Fibroblast of pulmonary artery (primary cell): ENCODE measurements at places on chromosomes 7 and 10.

GRCh38 chr10:30804478-30805055, 175.0 kb upstream of the LYZL2 start:
- DNase-seq: peak; percentile 76

- no peak for DNase-seq
Measured at GRCh38 chr10:114974625-114975024, 36.6 kb downstream of the TRUB1 start.

DNA sequence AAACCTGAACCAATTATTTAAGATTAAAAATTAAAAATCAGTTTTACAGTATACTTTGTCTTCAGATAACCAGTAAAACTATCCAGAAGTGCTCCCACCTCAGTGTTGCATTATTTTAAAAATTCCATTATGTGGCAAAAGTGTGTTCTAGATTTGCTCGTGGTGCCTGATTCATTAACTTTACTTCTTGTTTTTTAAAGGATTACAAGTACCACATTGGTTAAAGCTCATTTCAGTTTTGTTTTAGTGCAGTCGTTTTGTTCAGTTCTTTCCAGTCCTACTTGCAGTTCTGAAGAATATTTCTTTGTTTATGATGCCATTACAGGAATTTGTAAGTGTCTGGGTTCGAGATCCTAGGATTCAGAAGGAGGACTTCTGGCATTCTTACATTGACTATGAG, 69.0 kb downstream of the SNX10 start:
- no peak for DNase-seq

GRCh38 chr7:157690833-157691585, 354.2 kb downstream of the DNAJB6 start:
- DNase-seq: peak; percentile 63

- DNase-seq: peak; percentile 28
Measured at GRCh38 chr7:28835800-28836199, 122.3 kb downstream of the TRIL start.

DNA sequence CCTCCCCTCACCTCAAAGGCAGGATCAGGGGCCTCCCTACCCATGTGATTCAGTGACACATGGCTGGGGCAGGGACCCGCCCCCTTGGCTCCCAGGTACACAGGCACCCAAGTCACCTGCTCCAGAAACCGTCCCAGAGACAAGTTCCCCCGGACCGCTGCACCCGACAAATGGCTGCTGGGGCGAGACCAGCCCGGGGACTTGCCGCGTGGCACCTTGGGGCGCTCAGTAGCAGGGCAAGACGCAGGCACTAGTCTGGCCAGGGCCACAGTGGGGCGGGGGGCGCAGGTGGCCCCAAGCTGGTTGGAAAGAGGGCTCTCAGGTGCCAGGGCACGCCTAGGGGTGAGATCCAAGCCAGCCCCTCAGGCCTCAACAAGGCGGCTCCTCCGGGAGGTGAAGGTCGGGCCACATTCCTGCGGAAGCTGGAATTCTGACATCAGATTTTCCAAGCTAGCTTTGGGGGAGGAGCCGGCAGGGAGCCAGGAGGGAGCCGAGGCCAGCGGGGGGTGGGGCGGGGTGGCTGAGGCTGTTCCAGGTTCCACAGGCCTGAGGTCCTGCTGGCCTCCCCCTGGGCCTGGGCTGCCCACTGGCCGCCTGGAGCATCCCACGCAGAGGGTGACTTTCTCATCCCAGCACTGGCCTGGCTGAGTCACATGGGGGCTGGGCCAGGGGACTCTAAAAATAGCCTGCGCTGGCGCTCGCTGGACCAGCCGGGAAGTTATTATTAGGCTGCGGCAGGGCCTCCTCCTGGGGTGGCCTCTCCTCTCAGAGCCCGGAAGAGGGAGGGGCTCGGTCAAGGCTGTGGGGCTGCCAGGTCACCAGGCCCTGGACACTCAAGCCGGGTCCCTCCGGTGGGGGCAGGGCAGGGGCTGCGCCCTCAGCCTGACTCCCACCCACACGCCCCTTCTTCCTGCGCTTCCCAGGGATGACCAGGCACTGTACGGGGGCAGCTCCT, 20.5 kb upstream of the INPP5A start:
- peak; percentile 96 for DNase-seq

DNA sequence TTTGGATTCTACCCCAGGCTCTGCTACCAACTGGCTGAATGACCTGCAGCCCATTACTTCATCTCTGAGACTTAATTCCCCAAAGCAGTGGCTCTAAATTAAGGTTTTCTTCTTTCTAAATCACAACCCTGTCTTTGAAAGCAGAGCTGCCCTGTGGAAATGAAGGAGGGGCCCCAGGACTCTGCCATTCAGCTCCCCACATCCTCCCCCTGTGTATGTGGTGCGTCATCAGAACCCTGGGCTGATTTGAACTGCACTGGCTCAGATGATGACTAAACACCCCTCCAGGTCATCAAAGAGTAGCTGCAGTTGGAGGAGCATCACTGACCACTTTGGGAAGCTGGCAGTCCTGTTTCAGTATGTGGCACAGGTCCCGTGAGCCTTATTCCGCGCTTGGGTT, 46.6 kb downstream of the BPGM start:
- peak; percentile 74 for DNase-seq

DNA sequence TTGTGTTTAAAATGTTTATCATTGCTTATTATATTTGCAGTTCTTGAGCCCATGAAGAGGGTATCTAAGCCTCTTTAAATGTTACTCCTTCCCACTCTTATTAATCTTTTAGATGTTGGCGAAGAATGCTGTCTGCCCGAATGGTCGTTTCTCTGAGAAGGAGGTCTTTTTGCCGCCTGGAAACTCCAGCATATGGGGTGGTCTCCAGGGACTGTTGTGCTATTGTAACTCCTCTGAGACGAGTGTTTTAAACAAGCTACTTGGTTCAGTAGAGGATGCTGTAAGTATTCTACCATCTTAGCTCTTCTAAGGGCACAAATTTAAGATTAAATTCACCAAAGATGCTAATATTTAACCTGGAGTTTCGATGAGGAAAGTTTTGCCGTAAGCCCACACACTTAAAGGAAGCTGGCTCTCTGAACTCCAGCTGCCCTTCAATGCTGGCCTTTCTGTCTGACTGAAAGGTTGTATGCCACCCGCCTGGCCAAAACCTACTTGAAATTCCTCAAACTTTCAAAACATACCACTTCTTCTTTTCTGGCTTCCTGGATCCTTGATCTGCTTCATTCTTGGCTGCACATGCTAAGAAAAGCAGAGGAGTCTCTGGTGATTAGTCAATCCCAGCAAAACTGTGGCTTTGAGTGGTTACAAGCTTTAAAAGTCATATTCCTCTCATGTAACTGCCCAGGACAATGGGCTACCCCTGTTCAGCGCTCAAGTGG, 74.7 kb downstream of the ABCA13 start:
- peak; percentile 10 for DNase-seq

GRCh38 chr10:79069325-79070080, 737 bp downstream of the ZMIZ1 start:
- DNase-seq: peak; percentile 53

- no peak for DNase-seq
Measured at GRCh38 chr10:47043928-47044538, 132.8 kb downstream of the PTPN20 start.

DNA sequence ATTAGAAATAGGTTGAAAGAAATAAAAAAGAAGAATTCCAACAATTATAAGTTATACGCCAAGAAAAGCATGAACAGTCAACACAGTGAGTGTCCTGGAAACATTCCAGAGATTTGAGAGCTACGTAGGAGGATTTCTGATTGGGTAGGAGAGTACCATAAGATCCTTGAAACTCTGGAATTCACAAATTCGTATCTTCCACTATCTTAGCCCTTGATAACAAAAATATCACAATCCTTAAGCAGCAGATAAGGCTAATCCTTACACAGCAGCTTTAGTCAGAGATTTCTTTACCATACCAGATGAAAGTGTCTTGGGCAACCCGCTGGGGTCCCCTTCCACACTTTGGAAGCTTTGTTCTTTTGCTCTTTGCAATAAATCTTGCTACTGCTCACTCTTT, 8.2 kb downstream of the TPK1 start:
- DNase-seq: peak; percentile 92

DNA sequence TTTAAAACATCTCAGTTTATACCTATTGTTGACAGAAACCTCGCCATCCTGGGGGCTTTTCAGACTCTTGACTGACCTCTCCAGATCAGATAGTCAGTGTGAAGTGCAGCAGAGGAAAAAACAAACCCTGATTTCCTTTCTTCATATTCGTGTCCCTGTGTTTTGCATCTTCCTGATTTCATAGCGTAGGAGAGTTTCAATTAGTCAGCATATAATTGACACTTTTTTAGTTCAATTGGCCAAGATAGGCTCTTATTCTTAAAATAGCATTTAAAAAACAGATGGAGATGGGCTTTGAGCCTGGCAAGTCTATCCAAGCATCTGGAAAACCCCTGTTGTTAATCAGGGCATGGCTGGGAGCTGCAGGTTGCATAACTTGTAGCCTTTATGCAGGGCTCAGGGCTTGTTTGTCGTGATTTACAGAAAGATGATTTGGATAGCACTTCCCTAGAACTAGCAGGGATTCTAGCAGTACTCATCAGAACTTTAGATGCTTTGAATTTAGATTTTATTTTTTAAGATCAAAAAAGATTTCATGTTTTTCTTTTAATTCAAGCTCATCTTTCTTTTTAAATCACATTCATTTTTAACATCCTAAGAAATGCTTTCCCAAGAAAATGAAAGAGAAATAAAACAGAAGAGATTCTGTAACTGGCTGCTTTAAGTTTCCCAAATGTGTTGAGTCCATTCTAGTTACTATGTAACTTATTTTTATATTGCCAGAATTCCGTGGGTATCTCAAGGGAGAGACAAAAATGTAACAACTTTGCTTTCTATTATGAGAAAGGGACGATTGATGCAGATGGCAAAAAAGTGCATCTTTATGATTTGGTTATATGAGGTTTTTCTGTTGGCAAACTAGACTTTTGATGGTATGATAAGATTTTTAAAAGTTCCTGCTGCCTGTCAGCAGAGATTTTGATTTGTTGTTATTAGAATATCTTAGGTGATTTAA, 270.8 kb upstream of the FZD8 start:
- DNase-seq: peak; percentile 52

- DNase-seq: peak; percentile 17
Measured at GRCh38 chr10:97117372-97117771, 68.4 kb downstream of the SLIT1 start.

DNA sequence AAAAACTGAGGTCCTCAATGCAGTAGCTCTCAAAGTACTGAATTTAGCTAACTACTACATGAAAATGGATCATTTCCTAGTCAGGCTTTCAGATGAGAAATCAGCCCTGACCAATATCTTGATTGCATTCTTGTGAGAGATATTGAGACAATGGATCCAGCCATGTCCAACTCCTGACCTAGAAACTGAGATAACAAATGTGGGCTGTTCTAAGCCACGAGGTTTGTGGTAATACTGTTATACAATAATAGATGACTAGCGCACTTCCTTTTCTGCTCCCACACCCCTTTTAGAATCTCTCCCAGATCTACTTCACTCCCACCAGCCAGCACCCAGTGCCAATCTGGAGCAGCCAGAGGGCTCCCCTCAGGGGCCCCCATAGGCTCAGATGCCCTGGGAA, 209.3 kb upstream of the KMT2E start:
- peak; percentile 24 for DNase-seq

GRCh38 chr7:93574269-93574645, 267 bp downstream of the CALCR start:
- DNase-seq: no peak

DNA sequence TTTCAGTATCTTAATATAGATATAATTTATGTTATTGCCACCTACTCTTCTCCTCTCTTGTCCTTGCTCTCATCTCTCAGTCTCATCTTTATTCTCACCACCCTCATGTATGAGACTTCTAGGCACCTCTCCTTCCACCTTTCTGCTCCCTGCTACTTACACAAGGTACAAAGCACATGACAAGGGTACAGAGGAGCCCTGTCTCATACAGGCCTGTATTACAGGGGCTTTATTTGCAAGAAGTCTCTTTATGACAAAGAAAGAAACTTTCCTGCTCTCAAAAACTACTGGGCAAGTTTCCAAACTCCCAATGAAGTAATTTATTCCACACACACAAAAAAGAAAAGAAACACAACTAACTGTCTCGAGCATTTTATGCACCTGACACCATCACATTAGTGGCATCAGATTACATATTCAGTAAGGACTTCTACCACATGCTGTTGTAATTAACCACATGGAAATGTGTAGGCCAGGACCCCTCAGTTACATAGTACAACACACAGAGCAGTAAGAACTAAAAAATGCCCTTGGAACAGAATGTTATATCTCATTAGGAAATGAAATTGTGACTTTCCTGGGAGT, 253.1 kb downstream of the FZD1 start:
- no peak for DNase-seq
